Regular cardiac myocyte (primary cell): ENCODE measurements at places on chromosomes 13 and 19. TPM values are rescaled to one million over a fixed set of nuclear protein-coding genes. Genes with fewer than 3 reads are reported as not detected.

Gene SOX1
- not detected in 2 replicates for total RNA-seq

Gene OR4F17
- not detected in 2 replicates for total RNA-seq

Gene RBM42
- 26.2 and 58.3 TPM in 2 replicates for total RNA-seq

Gene CCL25
- total RNA-seq = not detected in 2 replicates

Gene RPS5
- 2,110 and 2,179 TPM in 2 replicates for total RNA-seq

Gene MBD3
- 59.2 and 101 TPM in 2 replicates for total RNA-seq

Gene GPR12
- not detected in 2 replicates for total RNA-seq

Gene THSD8
- not detected in 2 replicates for total RNA-seq

Gene ZNF844
- 9.0 and 16.6 TPM in 2 replicates for total RNA-seq

Gene SYCN
- total RNA-seq = not detected in 2 replicates

Gene SLC7A9
- total RNA-seq = under 0.01 and 0.19 TPM in 2 replicates

Gene SIGLECL1
- not detected in 2 replicates for total RNA-seq

Gene ZNF28
- total RNA-seq = 19.7 and 20.1 TPM in 2 replicates

Gene TPTE2
- not detected in 2 replicates for total RNA-seq
